ENCODE measurements at places on chromosomes 2 and 18. TPM values are rescaled to one million over a fixed set of nuclear protein-coding genes. Genes with fewer than 3 reads are reported as not detected.

Gene SCYGR8
- not detected for total RNA-seq

Gene TMEFF2
- not detected for total RNA-seq

Gene LYG1
- total RNA-seq: not detected

Gene FBXO15
- 1.7 TPM for total RNA-seq

Gene NEMP2
- 15.8 TPM for total RNA-seq

Gene HOXD13
- not detected for total RNA-seq

Gene MOB4
- total RNA-seq: 42.6 TPM

Gene EVA1A
- 82.8 TPM for total RNA-seq

Gene POTEC
- total RNA-seq: not detected

Gene FER1L5
- total RNA-seq: under 0.01 TPM
